Posterior vena cava (tissue), 2 donors: ENCODE measurements at places on chromosomes 6 and 20. TPM values are rescaled to one million over a fixed set of nuclear protein-coding genes. Genes with fewer than 3 reads are reported as not detected.

Gene PPP1R10
- 35.2 TPM for total RNA-seq

DNA sequence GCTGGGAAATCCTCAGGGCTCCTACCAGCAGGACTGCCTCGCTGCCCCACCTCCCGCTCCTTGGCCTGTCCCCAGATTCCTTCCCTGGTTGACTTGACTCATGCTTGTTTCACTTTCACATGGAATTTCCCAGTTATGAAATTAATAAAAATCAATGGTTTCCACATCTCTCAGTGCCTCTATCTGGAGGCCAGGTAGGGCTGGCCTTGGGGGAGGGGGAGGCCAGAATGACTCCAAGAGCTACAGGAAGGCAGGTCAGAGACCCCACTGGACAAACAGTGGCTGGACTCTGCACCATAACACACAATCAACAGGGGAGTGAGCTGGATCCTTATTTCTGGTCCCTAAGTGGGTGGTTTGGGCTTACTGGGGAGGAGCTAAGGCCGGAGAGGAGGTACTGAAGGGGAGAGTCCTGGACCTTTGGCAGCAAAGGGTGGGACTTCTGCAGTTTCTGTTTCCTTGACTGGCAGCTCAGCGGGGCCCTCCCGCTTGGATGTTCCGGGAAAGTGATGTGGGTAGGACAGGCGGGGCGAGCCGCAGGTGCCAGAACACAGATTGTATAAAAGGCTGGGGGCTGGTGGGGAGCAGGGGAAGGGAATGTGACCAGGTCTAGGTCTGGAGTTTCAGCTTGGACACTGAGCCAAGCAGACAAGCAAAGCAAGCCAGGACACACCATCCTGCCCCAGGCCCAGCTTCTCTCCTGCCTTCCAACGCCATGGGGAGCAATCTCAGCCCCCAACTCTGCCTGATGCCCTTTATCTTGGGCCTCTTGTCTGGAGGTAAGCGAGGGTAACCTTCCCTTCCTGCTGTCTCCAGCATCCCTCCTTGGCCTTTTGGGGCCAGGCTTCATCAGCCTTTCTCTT lies at the start of gene CFB:
TSS of gene CFB (plus strand) at position 589 of the 863 bp plus-strand sequence. CDS start at position 716, 127 bp downstream.
- peak; percentile 95 for DNase-seq

Gene RBM39
- 210 TPM for total RNA-seq

Gene CLDN20
- not detected for total RNA-seq

- DNase-seq, result no peak
Observed at GRCh38 chr6:43741829-43742228, 28.2 kb upstream of the VEGFA start.
